ENCODE measurements at places on chromosomes 4 and X.

- no peak for DNase-seq
Observed at GRCh38 chr4:20723019-20723418, 22.8 kb downstream of the PACRGL start.

DNA sequence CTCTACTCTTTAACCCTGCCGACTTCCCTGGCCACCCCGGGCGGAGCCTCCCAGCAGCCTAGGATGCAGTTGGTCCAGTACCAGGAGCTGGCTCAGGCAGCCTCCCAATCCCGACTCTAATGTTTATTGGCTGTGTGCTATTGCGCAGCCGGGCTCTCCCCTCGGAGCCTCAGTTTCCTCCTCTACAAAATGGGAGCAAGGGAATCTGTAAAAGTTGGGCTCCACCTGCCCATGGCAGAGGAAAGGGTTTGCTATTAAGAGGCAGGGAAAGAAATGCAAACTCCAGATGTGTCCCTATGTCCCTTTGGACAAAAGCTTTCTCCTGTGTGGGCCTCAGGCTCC, 140.8 kb upstream of the PJA1 start:
- DNase-seq: no peak

- peak; percentile 23 for DNase-seq
Observed at GRCh38 chrX:54182864-54183613, at the start of gene FAM120C. FAM120C (minus strand) TSS chrX:54183254; CDS start chrX:54183198, 56 bp downstream.

GRCh38 chrX:11423362-11423818, 130.2 kb downstream of the AMELX start:
- DNase-seq: peak; percentile 62

- no peak for DNase-seq
Observed at GRCh38 chr4:38073596-38074234, 113.5 kb downstream of the PTTG2 start.

DNA sequence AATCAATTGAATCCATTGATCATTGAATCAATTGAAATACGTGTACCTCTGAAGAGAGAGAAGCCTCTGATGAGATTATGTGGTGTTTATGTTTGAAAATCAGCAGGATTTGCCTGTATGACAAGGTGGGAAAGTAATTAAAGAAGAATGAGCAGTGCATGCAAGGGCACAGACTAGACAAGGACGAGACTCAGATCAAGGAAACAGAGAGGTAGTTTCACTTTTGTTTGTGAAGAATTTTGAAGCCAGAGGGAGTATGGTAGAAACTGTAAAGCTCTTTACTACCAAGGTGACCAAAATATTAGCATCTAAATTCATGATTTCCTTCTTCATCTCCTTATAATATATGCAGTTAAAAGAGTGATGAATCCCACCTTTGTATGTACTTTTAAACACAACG, 1830.0 kb upstream of the IGFBP7 start:
- DNase-seq: no peak

- DNase-seq: no peak
Observed at GRCh38 chr4:76709772-76710090, 188.2 kb downstream of the SOWAHB start.

DNA sequence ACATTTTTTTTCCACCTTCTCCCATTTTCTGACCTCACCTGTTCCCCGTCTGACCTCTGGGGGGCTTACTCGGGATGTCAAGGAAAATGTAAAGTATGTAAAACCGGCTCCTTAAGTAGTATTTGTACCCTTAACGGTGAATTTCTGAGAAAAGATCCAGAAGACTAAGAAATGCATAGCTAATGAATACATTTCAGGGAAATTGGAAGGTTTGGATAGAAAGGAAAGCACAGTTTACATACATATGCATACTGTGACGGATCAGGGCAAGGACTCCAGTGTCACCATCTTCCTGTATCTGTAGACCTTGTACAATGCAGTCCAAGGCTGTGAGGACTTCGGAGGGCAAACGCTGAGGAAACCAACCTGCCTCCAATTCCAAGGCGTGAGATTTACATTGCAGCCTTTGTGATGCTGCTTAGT, 2185.9 kb upstream of the TENM3 start:
- no peak for DNase-seq

DNA sequence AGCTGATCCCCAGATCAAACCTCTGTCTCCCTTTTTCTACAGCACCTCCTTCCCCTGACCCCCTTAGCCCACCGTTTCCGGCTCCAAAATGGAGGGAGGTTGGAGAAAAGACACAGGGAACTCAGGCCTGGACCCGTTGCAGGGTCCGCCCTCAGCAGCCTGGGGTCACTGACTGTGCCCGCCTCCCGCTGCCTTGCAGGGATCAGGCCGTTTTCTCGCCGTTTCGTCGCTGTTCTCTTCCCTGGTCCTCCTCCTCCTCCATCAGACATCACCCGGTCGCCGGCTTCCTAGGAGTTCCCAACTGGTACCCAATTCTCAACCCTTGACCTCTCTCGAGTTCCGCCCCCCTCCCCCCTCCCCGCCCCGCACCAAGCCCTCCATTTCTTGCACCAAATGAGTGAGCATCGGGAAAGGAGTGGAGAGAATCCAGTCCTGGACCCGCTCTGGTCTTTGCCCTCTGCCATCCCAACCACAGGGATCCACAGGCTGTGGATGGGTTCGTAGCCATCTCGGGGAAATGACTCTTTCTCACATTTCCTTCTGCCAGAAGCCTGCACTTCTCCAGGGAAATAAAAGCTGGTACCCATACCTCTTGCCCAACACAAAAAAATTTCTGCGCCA, 493 bp downstream of the TCEAL5 start:
- DNase-seq: no peak

- DNase-seq: no peak
Observed at GRCh38 chr4:45484740-45485139, 639.1 kb downstream of the GABRG1 start.

DNA sequence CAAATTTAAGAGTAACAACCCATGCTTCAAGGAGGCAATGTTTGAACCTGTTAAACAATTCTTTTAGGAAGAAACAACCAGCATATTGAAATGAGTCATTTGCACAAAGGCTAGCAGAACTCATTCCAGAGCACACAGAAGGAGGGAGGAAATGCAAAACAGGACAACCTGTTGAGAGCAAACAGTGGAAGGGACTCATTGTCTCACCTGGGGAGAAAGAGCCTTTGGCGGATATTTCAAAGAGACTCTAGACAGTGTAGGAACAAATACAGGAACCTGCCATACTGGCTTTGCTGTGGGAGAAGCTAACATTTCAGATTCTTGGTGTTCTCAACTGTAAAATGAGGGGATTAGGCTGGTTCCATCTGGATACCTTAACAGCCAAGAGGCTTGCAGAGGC, 14.8 kb upstream of the RASGEF1B start:
- no peak for DNase-seq

DNA sequence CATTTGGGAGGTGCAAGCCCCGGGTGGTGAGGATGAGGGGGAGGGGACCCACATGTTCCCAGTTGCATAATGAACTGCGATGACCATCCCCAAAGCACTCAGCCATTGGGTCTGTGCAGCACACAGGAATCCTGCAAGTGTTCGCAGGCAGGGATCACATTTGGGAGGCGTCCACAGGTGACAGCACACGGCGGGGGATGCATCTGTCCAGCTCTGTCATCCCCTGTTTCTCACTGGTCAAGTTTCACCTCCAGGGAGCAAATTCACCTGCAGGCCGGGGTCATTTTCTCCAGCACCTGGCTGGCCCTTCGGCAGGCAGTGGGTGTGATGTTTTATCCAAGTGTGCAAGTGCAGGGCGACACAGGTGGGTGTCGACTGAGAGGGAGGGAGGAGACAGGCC, 33.3 kb upstream of the SORCS2 start:
- no peak for DNase-seq

GRCh38 chr4:38865445-38865844, 2.2 kb upstream of the FAM114A1 start:
- no peak for DNase-seq

DNA sequence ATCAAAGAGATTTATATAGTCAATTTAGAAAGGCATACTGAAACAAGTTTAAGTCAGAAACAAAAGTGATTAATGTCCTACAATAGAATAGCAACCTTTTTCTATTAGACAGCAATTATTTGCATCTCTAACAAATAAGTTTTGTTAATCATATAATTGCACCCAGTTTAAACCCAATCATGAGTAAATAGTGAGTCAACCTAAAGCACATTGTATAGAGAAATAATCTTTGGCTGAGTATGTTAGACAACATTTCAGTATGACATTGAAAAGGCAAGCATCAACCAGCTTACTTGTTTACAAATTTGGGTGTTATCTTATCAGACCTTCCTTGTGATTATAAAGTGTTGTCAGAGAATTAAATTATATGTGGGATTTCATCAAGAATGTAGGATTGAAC, 209.5 kb downstream of the IL15 start:
- no peak for DNase-seq

DNA sequence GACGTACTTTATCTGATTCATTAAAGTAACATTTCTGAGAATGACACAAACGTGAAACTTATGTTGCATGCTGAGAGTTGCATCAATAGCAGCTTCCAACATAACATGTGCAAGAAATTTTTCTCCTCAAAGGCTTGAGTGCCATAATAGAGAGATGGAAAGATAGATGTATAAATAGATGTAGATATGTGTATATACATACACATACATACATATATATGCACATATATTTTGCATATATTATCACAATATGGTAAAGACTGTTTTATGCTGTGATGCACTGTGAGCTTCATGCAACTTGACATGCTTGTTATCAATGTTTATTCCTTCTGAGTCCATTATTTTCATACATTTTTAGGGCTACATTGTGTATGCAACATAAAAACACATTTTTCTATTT, 270.6 kb upstream of the GALNTL6 start:
- no peak for DNase-seq

DNA sequence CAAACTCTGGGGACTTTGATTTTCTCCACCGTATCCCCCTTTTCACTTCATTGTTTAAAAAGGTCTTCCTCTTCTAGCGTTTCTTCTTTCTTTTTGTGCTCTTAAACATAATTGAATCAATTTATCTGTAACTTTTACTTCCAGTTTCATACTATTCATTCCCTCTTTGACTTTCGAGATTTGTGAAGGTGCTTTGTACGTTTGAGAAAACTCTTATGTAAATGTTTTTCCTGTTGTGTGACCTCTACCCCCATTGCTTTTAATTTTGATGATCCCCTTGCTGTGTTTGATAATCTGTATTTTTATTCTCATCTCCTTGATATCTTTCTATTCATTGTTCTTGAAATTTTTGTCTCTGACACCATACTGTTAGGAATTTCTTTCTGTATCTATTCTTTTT, 4.8 kb downstream of the USP38 start:
- DNase-seq: no peak

GRCh38 chr4:145760176-145760575, 80.2 kb downstream of the C4orf51 start:
- DNase-seq: no peak

- DNase-seq: no peak
Observed at GRCh38 chr4:122992641-122993040, 70.2 kb upstream of the NUDT6 start.

DNA sequence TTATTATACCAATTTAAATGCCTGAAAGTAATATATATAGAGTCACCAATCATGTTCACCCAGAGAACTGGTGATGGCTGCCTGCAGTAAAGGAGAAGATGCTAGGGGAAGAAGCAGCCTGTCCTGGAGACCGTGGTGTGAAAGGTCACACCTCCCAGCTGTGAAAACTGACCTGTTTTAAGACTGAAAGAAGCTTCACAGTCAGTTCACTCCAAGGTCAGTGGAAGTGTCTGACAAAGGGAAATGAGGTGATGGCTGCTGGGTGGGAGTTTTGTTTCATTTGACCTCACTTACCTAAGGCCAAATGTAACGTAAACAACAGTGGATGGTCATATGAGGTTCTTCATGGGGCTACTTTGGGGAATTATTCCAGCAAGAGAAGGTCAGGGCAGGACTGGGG, 352.1 kb upstream of the GATB start:
- DNase-seq: no peak

- no peak for DNase-seq
Observed at GRCh38 chrX:39948582-39948981, 149.2 kb downstream of the BCOR start.

- no peak for DNase-seq
Observed at GRCh38 chr4:79854856-79855502, 218.1 kb downstream of the ANTXR2 start.

DNA sequence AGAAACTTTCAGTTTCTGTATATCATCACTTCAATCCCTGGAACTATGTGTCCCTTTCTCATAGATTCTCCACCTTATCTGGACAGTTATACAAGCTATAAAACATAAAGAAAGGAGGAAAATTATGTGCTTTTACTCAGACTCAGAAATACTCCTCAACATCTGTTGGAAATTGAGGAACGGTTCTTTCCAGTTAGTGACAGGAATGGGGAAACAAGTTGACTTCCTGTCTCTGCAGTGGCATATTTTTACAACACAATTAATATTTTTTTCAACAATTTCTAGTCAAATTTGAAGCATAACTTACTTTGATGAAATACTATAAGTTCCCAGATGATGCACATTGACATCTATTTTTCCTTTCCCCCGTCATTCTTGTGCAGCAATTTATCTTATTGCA, 27.9 kb downstream of the ABHD18 start:
- no peak for DNase-seq

DNA sequence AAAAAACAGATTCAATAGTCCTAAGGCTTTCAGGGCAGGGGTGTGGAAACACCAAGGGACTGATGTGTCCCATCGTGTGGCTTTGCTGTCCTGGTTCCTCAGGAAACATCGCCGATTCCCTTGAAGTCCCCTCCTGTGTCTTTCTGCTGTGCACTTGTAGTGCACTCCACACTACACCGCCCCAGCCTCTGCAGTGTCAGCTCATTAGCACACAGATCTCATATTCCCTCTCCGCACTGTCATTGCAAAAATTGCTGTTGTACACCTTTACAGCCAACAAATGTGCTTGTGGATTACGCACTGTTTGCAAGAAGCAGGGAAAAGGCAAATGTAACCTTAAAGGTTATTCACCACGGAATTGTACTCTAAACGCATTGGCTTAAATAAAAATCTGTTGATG, 5.3 kb downstream of the GRIA3 start:
- no peak for DNase-seq

- no peak for DNase-seq
Observed at GRCh38 chr4:100816436-100817045, 298.7 kb upstream of the EMCN start.

DNA sequence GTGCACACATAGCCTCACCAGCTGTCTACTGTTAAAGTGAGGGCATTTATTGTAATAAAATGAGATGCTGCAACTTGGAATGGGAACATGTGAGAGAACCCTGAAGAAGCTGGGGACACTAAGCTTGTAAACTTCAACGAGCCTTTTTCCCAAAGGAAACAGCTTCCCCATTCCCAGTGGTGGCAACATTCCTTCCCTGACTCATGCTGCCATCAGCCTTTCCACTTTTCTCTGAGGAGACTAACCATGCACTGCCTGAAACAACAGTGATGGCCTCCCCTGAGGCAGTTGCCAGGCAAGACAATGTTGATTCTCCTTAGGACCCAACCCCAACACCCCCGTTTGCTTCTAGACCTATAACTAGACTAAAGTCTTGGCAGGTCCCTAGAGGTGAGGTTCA, 928.3 kb downstream of the GLUD2 start:
- no peak for DNase-seq

Measured in AG04450 (cell line).